AG08395 (cell line): ENCODE measurements at places on chromosomes 3 and 15.

GRCh38 chr15:68791431-68792283 lies 29.0 kb downstream of the ANP32A start:
- DNase-seq: no peak

- DNase-seq: no peak
Observed at GRCh38 chr15:70561885-70562284, 201.5 kb downstream of the UACA start.

GRCh38 chr3:31772272-31772671 lies 208.8 kb downstream of the OSBPL10 start:
- no peak for DNase-seq

- no peak for DNase-seq
Observed at GRCh38 chr15:42375941-42376340, 16.6 kb downstream of the CAPN3 start.

DNA sequence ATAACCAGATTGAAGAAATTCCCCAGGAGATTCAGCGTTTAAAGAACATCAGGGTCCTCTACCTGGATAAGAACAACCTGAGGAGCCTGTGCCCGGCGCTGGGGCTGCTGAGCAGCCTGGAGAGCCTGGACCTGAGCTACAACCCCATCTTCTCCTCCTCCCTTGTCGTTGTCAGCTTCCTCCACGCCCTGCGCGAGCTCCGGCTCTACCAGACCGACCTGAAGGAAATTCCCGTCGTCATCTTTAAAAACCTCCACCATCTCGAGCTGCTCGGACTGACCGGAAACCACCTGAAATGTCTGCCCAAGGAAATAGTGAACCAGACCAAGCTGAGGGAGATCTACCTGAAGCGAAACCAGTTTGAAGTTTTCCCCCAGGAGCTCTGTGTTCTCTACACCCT lies 9.4 kb upstream of the LRRC34 start:
- no peak for DNase-seq

DNA sequence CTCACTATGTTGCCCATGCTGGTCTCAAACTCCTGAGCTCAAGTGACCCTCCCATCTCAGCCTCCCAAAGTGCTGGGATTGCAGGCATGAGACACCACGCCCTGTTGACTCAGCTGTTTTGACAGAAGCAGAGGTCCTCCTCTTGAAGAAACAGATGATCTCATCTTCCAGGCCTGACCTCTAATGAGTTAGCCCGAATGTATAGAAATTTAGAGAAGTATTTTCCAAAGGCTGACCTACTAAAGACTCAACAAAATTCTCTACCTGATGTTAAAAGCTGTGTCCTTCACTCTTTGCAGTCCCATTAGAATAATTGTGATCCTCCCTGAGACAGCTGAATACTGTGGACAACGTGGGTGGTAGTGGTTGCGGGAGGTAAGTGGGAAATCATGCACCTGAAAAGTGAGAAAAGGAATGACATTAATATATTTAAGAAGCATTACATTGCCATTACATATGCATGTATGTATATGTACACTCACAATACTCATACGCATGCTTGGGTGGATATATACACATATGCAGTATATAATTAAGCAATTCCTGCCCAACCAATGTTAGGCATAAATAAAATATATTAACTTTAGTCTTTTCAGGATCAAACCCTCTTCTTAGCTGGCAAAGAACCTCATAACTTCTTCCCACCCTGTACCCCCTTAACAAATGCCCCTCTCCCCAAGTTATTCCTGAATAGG lies 204.6 kb upstream of the NR2F2 start:
- DNase-seq: no peak

- DNase-seq: no peak
Observed at GRCh38 chr15:34791701-34792100, 3.6 kb downstream of the ACTC1 start.

DNA sequence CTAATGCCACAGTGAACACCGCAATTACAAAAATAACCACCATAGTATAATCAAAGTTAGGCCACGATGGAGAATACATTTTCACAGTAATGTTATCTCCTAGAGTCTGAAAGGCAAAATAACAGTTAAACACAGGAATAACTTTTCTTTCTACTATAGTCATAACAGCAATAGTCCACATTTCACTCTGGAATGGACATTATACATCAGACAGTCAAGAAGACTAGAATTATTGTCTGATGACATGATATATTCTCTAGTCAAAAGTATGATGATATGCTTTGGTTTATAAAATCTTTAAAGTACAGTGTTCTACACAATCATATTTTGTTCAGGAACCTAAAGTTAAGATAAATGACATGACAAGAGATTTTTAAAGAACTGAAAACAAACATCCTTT lies 18.0 kb downstream of the SPPL2A start:
- DNase-seq: no peak

DNA sequence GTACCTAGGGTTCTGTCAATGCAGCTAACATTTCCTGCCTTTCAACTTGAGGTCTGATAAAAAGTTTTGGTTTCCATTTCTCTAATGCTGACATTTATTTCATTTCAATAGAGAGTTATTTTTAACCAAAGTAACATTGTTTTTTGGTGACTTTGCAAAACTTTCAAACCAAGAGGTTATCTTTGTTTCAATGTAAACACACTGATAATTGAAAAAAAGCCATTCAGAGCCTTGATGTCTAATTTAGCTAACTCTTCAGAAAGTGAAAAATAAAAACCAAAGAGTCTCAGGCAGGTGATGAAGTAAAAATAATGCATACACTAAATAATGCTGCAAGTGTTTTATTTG lies 9.6 kb upstream of the TIPARP start:
- DNase-seq: no peak
